ENCODE measurements at places on chromosomes 6 and 20.
A peak's percentile ranks its signal among the peaks of the same experiment; 100 is the strongest.

DNA sequence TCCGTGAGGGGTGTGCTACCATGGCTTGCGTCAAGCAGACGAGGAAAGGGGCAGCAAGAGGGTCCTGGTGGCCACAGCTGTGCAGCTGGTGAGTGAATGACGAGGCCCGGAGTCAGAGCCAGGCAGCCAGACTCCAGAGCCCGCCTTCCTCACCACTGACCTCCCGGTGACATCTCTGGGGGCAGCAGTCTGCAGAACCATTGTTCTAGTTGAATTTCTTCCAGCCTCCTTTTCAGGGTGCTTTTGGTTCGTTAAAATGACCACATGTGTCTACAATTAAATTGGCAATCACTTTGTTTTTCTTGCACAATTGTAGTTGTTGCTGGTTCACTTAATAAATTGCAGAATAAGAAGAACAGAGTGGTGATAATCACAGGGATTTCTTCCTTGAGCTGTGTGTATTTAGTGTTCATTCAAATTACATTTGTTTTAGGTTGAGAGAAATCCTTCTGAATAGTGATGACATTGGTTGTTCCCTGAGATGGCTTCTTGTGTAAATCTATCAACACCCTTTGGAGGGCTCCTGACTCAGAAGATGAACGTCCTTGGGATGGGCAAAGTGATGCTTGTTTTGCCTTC is 96.4 kb downstream of the TULP4 start:
- DNase-seq, result peak; percentile 89

- no peak for DNase-seq
Observed at GRCh38 chr6:32096087-32096393, 13.1 kb downstream of the TNXB start.

GRCh38 chr6:43803055-43803782 is 33.2 kb downstream of the VEGFA start:
- peak; percentile 61 for DNase-seq

GRCh38 chr6:162491637-162492036 is 235.9 kb downstream of the PRKN start:
- no peak for DNase-seq

GRCh38 chr20:62860924-62861691 is 514 bp downstream of the TCFL5 start:
- DNase-seq, result peak; percentile 20

DNA sequence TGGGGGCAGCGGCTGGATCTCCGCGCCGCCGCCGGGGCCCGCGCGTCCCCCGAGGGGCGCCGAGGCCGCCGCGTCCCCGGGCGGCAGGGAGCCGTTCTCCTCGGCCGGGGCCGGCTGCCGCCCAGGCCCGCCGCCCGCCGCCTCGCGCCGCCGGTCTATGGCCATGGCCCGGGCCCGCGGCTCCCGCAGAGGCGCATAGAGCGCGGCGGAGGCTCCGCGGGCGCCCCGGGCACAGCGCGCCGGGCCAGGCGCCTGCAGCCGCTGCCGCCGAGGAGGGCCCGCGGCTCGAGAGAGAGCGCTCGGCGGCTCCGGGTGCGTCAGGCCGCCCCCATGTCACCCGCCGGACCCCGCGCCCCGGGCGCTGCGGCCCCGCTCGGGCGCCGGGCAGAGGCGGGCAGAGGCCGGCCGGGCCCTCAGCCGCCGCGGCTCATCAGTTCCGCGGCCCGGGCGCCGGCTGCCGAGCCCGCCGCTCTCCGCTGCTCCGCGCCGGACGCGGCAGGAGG is 404 bp downstream of the SLC22A23 start:
- DNase-seq, result no peak

- no peak for DNase-seq
Observed at GRCh38 chr6:108578166-108578565, 17.4 kb downstream of the FOXO3 start.

GRCh38 chr6:4658486-4658885 is 117.7 kb upstream of the CDYL start:
- DNase-seq, result no peak

GRCh38 chr6:145783796-145784195 is 30.8 kb downstream of the FBXO30 start:
- no peak for DNase-seq

DNA sequence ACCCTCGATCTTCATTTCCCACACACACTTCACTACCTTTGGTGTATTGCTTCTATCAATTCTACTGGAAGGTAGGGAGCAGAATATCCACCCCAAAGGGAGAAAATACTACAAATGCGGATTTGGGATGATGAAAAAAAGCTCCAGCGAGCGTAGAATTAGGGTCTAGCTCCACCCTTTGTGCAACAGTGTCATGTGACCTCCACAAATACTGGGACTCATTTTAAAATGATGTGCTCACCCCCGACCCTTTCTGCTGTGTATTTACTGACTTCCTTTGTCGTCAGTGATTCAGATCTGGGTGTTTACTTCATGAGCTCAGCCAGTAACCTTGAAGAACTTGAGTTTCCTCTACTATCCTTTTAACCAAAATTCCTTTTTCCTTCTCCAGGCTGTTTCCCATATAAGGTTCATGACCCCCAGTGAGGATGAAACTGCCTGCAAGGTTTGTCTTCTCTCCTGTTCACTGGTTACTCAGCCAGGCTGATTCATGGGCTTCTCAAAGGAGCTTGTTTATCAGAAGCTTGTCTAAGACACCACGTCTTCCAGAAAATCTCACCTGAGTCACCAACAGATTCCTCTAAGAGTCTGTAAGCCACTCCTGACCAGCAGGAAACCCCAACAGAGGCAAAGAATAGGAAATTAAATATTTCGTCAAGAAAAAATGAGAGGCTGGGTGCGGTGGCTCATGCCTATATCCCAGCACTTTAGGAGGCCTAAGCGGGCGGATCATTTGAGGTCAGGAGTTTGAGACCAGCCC is 39.6 kb upstream of the PAX1 start:
- DNase-seq, result no peak

GRCh38 chr6:39280247-39280731 is 33.9 kb downstream of the KCNK17 start:
- DNase-seq, result no peak

DNA sequence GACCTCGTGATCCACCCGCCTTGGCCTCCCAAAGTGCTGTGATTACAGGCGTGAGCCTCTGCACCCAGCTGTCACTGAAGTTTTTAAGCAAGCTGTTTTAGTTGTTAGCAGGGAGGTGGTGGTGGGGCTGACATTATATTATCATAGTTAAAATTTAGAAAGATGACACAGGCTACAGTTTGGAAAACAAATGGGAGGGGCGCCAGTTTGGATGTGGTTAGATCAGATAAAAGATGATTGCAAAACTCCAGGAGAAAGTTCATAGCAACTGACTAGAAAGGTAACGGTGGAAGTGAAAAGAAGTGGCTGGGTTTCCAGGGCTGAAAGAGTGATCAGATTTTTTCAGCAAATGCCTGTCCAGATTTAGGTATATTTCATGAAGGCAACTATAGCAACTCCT is 311.9 kb upstream of the CITED2 start:
- peak; percentile 51 for DNase-seq

DNA sequence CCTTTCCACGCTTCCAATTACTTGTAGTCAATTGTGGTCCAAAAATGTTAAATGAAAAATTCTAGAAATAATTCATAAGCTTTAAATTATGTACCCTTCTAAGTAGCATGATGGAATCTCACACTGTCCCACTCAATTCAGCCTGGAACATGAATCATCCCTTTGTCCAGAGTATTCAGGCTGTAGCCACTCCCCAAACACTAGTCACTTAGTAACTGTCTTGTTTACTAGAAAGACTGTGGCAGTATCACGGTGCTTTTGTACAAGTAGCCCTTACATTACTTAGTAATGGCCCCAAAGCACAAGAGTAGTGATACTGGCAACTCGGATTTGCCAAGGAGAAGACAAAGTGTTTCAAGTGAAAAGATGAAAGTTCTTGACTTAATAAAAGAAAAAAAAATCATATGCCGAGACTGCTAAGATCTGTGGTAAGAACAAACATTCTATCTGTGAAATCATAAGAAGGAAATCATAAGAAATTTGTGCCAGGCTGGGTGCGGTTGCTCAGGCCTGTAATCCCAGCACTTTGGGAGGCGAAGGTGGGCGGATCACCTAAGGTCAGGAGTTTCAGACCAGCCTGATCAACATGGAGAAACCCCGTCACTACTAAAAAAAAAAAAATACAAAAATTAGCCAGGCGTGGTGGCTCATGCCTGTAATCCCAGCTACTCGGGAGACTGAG is 168.5 kb upstream of the SIM1 start:
- DNase-seq, result peak; percentile 86

DNA sequence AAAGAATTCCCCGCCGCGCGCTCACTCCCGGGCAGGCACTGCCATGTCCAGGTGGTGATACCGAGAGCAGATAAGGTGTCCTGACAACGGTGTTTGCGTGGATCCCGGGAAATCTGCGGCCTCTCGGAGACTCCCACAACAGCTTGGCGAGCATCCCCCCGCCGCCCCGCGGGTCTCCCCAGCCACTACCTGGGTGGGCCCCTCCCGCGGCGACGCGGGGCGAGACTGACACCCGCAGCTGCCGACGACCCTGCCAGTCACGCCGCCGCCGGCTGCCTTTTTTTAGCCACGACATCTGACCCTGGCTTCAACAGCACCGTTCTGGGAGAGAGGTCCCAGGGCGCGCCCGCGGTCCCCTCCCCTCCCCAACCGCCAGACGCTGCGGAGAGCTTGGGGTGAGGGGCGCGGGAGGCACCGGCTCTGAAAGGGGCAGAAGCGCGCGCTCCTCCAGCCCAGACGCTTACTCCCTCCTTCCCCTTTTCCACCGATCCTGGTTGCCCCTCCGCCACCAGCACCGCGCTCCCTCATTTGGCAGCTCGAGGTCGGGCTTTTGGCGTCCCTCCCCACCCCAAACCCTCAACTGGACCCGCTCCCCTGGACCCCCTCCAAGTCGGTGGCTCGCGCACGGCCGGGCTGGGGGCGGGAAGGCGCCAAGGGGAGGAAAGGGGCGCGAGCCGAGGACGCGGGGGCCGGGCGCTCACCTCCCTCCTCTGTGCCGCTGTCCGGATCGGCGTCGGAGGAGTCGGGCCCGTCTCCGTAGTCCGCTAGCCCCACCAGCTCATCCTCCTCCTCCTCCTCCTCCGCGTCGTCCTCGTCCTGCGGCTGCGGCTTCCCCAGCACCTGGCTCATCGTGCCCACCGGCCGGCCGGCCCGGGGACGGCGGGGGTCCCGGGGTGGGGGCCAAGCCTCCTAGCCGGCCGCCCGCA is 665 bp downstream of the RRAGD start:
- DNase-seq, result no peak

DNA sequence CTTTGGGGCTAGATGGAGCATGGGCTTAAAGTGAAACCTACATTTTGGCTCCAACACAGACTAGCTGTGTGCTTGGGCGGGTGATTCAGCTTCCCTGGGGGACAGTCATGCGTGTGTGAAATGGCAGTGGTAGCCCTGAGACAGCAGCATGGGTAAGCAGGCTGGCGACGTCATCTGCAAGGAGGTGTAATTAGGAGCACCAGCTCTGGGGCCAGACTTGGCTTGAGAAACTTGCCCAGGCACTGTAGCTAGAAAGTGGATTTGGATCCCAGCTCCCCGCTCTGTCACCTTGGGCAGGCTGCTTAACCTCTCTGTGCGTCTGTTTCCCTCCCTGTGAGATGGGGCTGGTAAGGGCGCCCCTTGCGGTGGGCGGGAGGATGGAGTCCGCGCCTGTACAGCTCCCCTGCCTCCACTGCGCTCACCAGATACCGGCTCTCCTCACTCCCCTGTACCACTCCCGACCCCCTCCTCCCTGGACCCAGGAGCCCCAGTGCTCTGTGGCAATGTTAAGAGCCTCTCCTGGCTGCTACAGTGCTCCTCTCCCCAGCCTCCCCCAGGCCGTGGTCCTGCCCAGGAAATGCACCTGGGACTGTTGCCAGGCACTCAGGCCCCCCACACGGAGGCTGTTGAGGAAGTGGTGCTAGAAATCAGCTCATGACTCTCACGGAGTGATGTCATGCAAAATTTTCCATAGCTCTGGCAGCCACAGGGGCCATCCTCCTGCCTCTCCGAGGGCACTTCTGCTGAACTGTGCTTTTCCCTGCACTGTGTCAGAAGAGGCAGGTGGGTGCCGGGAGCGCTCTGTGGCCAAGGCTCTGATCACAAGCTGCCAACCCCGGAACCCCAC is 44.6 kb downstream of the SYNJ2 start:
- DNase-seq, result peak; percentile 94

- DNase-seq, result no peak
Observed at GRCh38 chr6:148316308-148316707, 26.3 kb upstream of the SASH1 start.

GRCh38 chr6:47047097-47047478 is 5.0 kb upstream of the ADGRF1 start:
- DNase-seq, result no peak

DNA sequence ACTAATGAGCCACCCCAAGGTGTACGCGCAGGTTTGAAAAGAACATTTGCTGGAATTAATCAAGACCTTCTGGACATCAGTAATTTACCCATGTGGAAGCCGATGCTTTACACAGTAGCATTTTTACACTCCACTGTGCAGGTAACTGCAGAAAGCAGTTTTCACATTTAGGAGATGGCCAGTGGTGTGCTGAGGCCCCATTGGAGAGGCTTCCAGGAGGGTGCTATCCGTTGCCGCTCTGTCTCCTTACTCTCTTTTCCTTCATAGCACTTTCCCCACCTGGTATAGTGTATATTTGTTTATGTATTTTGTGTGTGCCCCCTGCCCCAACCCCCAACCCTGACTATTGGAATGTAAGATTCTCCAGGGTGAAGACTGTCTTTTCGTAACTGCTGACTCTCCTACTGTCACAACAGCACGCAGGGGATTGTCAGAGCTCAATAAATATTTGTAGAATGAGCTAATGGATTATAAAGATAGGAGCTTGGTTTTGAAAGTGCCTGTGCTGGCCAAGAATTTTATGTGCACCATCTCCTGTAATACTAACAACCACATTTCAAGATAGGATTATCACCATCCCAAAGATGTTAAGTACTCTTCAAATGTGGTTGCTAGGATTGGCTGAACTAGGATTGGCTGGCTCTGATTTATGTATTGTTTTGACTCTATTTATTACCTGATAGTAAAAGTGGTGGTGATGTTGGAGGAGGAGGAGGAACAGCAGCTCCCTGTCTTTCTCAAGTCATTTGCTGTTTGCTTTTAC is 74.0 kb upstream of the GLP1R start:
- peak; percentile 4 for DNase-seq

GRCh38 chr6:151961809-151962208 is 154.3 kb downstream of the ESR1 start:
- no peak for DNase-seq

- no peak for DNase-seq
Observed at GRCh38 chr20:6827472-6827871, 60.0 kb downstream of the BMP2 start.

DNA sequence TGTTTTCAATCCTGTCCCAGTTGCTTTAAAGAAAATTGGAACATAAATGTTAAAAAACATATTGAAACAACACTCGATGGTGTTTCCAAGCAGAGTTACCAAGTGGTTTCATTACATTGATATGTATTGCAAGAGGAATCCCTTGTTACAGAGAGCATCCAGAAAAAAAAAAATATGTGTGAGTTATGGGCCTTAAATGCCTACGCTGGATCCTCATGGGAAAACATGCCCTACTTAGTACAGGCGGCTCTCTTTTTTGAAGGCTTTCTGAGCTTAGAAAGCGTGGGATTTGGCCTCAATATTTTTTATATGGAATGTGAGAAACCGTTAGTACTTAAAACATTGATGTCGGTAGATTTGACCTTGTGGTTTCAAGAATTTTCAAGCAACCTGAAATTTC is 26.1 kb downstream of the BTBD3 start:
- DNase-seq, result no peak

- DNase-seq, result no peak
Observed at GRCh38 chr20:10556519-10557083, 117.2 kb downstream of the JAG1 start.

GRCh38 chr20:45611054-45611453 is 18.5 kb upstream of the WFDC10A start:
- peak; percentile 80 for DNase-seq
